ENCODE measurements at places on chromosomes 13 and 19. TPM values are rescaled to one million over a fixed set of nuclear protein-coding genes. Genes with fewer than 3 reads are reported as not detected.

Gene SLC39A3
- 33.0 TPM for total RNA-seq

DNA sequence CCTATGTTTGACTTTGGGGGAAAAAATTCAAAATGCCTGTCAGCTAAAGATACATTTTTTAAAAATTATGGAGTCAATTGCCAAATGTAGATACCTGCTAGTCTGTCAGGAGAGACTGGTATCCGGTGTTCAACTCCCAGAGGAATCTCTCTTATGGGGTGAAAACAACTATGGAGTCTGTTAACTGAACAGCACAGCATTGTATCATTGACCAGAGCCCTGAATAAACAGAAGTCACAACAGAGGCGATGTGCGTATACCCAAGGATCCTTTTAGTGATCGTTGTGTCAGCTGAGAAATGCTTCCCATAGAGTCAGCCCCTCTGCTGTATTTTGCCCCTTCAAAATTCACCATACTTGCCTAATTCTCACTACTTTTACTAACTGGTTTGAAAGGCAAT, 257.3 kb downstream of the GPC5 start:
- DNase-seq: no peak

Gene ARL11
- not detected for total RNA-seq

Gene ZNF14
- 7.4 TPM for total RNA-seq

- DNase-seq: peak; percentile 97
These were observed 14.6 kb downstream of the NACC1 start for GRCh38 chr19:13132471-13133180.

Gene ZNF431
- 4.0 TPM for total RNA-seq

DNA sequence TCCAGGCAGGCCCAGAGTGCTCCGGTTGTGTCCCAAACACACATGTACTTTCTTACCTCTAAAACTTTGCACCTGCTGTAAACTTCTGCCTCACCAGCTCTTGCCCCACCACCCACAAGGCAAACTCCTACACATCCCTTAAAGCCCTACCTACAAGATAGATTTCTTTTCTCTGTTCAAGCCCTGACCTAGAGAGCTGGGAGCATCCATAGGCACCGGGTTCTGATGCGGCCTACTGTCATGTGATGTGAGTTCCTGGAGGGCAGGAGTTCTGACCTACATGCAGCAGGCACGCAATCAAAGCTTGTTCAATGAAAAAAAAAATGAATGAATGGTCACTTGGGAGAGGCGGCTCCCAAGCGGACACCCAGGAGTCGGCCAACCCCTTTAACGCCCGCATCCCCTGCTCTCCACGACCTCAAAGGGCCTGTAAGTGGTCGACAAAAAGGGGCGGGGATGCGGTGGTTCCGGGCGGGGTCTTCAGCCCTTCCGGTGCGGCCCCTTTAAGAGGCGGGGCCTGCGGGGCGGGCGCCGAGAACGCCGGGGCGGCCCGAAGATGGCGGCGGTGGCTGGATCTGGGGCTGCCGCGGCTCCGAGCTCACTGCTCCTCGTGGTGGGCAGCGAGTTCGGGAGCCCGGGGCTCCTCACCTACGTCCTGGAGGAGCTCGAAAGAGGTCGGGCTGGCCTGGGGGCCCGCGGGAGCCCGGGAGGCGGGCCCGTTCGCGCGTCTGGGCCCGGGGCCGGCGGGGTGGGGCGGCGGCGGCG, at the start of gene MAP1S:
TSS of gene MAP1S (plus strand) at position 534 of the 765 bp plus-strand sequence. CDS start at position 557, 23 bp downstream.
- peak; percentile 99 for DNase-seq

DNA sequence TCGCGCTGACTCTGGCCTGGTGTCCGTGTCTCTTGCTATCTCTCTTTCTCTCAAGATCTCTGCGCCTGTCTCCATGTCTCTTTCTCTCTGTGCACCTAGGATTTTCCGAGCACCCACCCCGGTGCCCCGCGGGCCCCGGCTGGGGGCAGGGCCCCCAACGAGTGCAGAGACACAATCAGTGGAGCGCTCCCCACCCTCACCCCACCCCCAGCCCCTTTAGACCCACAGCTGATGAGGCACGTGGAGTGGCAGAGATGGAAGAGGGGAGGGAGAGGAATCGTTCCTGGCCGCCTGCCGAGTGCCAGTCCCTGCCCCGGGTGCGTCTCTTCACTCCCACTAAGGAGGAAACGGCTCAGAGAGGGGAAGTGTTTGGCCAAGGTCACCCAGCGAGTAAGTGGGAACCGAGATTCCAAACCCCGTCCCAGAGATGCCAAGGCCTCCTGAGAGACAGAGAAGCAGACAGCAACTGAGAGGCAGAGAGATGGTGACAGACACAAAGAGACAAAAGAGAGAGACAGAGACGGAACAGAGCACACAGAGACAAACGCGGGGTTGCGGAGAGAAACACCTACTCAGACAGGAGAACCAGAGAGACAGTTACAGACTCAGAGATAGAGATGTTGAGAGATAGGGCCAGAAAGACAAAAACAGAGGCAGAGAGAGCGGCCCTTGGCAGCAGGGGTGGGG, 626 bp upstream of the BCL3 start:
- peak; percentile 91 for DNase-seq

Gene DAPK3
- 122 TPM for total RNA-seq

Data from osteoblast (primary cell).